ENCODE measurements at places on chromosomes 7 and 10.

- no peak for DNase-seq
Observed at GRCh38 chr7:38438970-38439369, 165.5 kb upstream of the TARP start.

GRCh38 chr7:4876586-4876985 is 6.9 kb downstream of the RADIL start:
- DNase-seq: no peak

- no peak for DNase-seq
Observed at GRCh38 chr10:102801978-102802377, 35.2 kb downstream of the CYP17A1 start.

DNA sequence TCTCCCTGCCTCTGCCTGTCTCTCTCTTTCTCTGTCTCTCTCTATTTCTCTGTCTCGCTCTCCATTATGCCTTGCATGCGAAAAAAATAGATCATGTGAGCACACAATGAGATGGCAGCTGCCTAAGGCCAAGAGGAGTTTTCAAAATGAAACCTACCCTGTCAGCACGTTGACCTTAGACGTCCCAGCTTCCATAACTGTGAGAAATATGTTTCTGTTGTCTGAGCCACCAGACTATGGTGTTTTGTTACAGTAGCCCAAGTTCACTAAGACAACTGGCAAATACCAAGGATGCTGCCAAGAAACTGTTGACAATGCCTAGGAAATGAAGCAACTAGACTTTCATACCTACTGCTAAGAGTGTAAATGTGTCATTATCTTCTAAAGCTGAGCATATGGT is 70.6 kb upstream of the PLXDC2 start:
- no peak for DNase-seq

DNA sequence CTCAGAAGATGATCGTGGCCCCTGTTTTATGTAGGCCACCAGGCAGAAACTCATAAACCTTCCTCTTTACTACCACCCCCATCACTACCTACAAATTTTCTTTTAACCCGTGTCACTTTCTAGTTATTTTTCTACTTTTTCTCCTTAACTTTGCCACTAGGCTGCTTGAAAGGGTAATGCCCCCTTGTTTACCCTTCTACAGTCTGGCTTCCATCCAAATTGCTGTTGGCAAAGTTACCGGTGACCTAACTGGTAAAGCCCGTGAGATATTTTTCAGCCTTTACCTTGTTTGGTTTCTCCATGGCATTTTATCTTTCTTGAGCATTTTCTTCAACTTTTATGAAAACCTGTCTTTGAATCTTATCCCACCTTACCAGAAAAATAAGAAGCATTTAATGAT is 153.0 kb downstream of the WNT2 start:
- DNase-seq: no peak

- no peak for DNase-seq
Observed at GRCh38 chr10:70241081-70241480, 7.9 kb upstream of the PPA1 start.

GRCh38 chr10:78787125-78787524 is 281.6 kb upstream of the ZMIZ1 start:
- DNase-seq: no peak

DNA sequence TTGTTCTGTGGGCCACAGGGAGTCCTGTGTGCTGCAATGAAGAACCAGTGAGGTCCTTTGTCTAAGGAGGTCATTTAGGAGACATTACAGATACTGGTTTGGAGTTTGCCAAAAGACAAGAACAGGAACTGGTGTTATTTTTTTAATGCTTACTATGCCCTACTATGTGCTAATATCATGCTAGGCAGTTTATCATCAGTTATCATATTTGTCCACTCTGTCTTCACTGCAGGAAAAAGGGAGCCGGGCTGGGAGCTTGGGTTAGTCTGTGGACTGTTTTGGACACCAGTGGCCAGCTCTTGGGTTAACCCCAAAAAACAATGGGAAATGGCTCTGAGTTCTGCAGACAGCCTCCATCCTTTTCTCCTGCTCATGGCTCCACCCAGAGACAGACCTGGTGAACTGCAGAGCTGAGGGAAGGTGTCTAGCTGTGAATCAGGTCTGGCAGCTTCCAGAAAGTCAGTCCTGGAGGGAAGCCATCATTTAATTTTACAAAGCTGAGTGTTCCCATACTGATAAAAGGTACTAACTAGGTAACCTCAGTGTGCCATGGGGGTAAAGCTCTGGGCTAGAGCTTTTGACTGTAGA is 101.2 kb upstream of the ZNF746 start:
- DNase-seq: no peak

GRCh38 chr7:35714862-35715261 is 19.9 kb upstream of the HERPUD2 start:
- DNase-seq: no peak

GRCh38 chr10:43424416-43424815 is 12.5 kb upstream of the ZNF487 start:
- no peak for DNase-seq

DNA sequence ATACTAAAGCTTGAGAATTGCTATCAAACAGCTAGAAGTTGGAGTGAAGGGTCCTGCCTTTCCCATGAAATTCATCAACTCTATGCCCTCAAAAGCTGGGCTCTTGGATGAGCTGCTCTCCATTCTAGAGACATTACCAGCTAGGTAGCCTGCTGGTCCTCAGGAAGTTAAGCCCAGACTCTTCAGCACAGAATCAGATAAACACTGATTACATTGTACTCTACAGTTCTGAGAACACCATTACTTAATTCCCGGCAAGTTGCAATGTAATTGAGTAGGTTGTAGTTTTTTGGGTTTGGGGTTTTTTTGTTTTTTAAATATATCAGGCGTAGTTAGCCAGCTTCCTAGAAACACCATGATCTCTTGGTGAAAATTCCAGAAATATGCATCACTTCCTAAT is 84.1 kb upstream of the PIK3CG start:
- no peak for DNase-seq

- peak; percentile 45 for DNase-seq
Observed at GRCh38 chr7:17769918-17770317, 170.4 kb downstream of the SNX13 start.

GRCh38 chr10:9382533-9382866 is 1328.0 kb downstream of the GATA3 start:
- DNase-seq: no peak

DNA sequence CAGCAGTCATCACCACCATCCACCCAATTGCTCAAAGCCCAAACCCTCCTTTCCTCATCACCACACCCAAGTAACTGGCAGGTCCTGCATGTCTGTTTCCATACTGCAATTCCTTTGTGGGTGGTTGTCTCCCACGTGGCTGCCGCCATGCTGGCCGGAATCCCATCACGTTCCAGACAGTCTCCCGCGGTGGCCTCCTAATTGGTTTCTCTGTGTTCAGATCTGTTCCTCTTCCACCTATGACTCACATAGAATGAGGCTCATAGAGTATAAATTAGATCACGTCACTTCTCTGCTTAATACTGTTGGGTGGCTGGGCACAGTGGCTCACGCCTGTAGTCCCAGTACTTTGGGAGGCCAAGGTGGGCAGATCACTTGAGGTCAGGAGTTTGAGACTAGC is 813.0 kb downstream of the TYW1 start:
- DNase-seq: no peak

DNA sequence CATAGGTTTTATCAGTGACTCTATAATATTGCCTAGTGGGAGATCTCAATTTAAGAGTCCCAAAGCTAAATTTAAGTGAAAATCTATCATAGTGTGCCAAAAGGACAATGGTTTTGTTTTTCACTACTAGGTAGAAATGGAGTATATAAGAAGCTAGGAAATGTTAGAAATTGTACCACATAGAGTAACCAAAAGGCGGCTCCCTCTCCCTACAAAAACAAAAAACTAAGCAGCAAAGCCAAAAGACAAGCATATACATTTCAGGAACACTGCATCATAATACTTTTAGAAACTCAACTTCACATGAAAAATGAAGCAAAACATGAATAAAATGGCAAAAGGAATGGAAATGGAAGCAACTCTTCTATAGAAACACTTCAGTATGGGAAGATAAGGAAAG is 271.6 kb downstream of the CACNA2D1 start:
- no peak for DNase-seq

DNA sequence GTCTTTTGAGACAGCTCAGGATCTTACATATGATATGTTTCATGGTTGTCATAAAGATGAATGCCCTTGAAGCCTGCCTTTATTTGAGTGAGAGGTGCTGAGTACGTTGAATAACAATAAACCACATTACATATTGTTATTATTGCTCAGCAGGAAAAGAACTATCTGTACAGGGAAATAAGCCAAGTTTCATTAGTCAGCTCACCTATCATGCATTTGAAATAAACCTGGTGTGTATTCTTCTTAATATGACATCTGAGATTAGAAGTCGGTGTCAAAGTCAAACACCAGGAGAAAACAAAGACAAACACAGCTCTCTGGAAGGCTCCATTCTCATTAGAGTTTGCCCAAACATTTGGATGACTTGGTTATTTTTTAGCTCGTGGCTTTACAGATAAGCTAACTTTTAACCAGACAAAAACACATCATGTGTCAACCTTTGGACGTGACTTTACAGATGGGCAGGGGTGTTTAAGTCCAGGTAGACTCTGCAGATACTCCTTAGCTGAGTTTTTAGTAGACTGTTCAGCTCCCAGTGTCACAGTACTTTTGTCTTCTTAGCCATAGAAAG is 71.2 kb upstream of the AOAH start:
- DNase-seq: peak; percentile 55

- no peak for DNase-seq
Observed at GRCh38 chr7:131300572-131301466, 26.9 kb upstream of the MKLN1 start.

- no peak for DNase-seq
Observed at GRCh38 chr7:95097291-95097690, 189.9 kb downstream of the PPP1R9A start.

DNA sequence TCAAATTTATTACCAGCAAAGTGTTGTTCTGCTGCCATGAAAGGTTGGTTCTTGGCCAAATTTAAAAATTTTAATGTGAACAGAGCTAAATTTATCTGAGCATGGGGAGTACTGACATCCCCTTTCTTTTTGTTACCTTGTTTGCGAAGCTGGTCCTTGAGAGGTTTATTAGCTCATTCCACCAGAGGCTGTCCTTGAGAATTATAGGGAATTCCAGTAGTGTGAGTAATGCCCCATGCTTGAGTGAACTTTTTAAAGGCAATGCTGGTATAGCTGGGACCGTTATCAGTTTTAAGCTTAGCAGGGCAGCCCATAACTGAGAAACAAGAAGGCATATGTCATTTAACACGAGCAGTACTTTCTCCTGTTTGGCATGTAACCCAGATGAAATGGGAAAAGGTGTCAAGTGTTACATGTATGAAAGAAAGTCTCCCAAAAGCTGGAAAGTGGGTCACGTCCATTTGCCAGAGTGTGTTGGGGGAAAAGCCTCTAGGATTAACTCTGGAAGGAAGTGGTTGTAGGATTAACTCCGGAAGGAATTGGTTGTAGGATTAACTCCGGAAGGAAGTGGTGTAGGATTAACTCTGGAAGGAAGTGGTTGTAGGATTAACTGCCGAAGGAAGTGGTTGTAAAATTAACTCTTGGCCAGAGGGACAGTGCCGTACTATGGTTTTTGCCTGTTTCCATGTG is 37.3 kb upstream of the AKR1C2 start:
- DNase-seq: no peak

DNA sequence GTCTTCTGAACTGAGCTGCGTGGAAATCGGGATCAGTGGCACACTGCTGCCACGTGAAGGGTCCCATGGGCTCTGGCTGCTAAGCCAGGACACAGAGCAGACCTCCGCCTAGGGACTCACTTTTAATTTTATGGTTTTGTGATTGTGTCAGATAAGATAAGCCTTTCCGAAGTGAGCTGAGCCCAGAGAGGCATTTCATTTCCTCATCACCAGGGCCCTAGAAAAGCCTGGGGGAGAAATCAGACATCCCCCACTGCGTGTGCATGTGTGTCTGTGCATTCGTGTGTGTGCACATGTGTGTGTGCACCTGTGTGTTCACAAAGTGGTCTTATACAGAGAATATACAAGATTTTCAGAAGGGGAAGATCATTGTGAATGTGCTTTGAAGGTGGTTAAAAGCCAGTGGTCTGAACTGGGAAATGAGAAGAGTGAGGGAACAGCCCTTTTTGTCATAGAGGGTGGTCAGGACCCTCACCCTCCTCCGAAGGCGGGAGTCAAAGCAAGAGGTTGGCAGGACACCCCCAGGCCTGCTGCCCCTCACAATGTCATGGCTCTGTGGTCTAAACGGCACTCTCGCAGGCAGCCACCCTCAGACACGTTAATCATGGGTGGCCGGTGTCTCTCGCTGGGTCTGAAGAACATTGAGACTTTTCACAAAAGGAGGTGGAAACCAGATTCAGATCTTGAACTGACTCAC is 176.1 kb upstream of the PFKP start:
- no peak for DNase-seq

DNA sequence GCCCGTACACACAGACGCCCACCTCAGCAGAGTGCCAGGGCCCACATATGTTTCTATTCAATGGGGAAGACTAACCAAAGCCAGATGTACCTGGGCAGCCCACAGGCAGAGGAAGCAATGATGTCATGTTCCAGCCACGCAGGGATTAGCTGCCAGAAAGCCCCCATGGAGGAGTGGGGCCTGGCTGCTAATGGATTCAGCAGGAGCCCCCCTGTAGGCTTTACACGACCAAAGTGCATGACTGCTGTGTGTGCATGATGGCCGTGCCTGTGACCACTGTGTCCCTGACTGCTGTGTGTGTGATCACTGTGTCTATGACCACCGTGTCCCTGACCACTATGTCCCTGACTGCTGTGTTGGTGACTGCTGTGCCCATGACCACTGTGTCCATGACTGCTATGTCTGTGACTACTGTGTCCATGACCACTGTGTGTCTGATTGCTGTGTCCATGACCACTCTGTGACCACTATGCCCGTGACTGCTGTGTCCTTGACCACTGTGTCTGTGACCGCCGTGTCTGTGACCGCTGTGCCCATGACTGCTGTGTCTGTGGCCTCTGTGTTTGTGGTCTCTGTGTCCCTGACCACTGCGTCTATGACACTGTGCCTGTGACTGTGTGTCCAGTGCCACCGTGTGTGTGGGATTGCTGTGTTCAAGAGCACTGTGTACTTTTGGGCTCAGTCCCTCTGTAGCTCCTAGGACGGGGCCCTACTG is 409.3 kb downstream of the RPS24 start:
- DNase-seq: no peak

GRCh38 chr10:72038458-72039001 is 49.8 kb downstream of the SPOCK2 start:
- DNase-seq: no peak

DNA sequence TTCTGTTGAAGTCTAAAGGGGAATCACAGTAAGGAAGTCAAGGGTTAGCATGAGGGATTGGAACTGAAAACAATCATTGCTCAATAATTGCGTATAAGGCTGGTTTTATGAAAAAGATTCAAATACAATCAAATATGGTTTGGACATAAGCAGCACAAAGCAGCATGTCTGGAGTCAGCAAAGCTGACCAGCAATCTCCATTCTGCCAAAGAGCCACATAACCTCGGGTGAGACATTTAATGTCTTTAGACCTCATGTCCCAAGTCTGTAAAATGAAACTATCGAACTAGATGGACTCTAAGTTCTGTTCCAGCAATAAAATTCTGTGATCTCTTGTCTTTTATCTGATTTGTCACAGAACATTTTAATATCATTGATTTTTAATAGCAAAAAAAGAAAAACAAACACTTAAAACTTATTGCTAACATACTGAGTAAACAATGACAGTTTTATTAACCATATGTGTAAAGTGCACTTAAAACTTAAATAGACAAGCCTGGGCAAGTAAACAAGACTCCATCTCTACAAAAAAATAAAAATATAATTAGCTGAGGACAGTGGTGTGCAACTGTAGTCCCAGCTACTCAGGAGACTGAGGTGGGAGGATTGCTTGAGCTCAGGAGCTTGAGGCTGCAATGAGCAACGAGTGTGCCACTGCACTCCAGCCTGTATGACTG is 217.0 kb downstream of the MAGI2 start:
- DNase-seq: no peak

- no peak for DNase-seq
Observed at GRCh38 chr7:26857506-26858240, 6.7 kb downstream of the SKAP2 start.

Data from keratinocyte (primary cell).